ENCODE measurements at places on chromosomes 3 and 15.
A peak's percentile ranks its signal among the peaks of the same experiment; 100 is the strongest.

DNA sequence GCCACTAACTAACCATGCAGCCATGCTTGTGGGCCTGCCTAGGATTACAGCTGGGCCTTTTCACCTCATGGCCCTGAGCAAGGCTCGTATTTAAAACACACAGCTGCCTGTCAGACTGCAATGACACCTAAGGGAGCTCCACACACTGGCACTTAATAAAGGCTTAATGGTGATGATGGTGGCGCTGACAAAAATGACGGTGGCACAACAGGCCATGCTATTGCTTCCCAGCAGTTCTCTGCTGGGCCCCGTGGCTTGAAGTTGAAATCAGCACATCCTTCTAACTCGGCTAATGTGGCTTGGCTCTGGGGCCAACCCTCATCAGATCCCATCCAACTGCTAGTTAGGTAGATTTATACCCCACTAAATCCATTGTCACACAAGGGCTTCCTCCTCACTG lies 112.9 kb downstream of the FHIT start:
- no peak for DNase-seq

DNA sequence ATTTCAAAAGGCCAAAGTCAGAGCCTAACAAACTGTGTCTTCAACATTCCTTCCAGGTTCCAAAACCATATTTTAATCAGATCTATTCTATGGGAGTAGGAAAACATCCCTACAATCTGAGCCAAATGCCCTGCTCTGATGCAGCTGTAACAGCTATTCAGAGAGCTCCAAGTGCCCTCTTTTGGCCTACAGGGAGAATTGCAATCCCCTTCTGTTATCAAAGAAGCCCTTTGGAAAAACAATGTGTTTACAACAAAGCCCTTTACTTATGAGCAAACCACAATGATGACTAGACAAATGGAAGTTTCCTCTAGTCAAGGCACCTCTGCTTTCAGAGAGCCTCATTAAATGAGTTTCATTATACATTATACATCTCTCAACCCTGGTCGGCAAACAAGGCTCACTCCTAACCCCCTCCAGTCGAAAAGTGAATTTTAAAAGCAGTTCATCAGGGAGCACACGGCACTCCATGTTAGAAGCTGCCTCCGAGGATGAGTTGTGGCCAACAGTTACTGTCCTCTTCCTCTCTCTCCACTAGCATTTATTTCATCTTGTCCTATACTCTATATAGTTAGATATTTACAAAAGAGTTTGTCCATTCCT lies 42.6 kb upstream of the TMCO5A start:
- peak; percentile 67 for DNase-seq

GRCh38 chr3:110165370-110165743 lies 828.0 kb upstream of the DPPA4 start:
- DNase-seq, result no peak

DNA sequence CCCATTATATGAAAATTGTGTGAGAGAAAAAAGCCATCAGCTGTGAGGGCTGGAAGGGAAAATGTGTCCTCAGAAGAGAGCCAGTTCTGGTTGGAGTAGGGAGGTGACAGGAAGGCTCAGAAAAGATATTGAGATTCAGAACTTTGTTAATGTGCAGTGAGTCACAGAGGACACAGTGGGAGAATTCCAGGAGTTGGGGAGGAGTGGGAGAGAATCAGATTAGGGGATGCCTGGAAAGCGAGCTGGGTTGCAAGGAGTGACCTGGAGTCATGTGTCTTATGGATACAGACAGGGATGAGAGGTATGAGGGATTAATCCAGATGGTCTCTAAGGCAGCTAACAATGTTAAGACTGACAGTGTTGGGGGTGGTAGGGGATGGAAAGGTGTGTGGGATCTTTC lies 67.5 kb downstream of the CHST2 start:
- DNase-seq, result no peak

DNA sequence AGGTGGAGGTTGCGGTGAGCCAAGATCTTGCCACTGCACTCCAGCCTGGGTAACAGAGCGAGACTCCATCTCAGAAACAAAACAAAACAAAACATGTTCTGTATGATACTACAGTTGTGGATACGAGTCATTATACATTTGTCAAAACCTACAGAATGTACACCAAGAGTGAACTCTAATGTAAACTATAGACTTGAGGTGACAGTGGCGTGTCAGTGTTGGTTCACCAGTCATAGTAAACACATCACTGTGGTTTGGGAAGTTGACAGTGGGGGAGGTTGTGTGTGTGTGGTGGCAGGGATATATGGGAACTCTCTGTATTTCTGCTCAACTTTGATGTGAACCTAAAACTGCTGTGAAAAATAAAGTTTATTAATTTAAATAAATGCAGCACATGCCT lies 33.0 kb upstream of the GNB5 start:
- DNase-seq, result no peak

DNA sequence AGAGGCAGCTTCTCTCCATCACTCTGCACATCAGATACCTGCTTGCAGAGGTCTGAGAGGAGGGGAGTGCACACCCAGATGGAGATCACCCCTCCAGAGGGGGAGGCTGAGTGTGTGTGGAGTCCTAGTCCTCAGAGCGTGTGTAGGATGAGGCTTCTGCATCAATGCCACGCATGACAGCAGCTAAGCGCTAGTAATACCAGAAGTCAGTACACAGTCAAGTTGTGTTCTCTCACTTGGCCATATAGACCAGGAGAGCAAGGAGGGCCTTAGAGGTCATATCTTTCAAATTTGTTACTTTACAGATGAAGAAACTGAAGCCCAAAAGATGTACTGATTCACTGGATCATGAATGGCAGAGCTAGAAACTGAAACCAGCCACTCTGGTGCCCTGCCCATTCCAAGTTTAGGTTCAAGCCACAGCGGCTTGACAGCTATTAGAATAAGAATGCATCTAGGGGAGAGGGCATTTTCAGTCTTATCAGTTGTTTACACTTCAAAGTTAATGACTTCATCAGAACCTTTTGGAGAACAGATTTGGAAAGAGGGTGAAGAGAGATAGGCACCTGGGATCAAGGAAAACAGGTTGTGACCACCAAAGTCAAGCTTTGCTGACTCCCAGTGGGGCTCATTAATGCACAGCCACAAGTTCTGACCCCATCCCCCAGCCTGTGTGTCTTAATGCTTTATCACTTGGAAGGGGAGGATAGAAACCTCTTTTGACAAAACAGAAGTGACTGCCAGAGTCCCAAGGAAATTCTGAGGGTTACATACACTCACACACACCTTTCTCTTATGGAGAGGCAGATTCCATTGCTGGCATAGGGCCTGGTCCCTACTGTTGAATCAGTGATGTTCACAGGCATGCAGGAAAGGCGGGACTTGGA lies 310.3 kb downstream of the CHST2 start:
- no peak for DNase-seq

- DNase-seq, result no peak
Measured at GRCh38 chr3:195239121-195239520, 31.8 kb downstream of the XXYLT1 start.

GRCh38 chr15:77019521-77020331 lies 24.8 kb downstream of the PSTPIP1 start:
- peak; percentile 36 for DNase-seq

DNA sequence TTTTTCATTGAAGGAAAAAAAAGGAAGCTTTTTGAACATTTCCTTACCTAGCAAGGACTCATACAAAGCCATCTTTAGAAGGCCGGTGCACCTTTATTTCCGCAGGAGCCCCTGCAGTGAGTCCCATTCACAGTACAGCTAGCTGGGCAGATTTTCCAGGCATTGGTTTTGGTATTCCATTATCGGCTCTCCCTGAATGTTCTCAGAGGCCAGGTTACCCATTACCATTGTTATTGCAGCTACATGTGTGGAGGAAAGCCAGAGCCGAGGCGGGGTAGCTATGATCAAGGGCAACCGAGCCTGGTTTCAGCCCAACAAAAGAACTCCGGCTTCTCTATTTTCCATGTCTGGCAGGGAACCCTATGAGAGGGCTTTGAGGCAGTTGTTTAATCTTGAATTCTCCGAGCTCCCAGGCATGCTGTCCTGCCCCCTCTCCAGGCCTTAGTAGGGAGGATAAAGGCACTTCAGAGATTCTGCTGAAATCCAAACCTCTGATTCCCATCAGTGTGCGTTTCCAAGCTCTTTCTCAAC lies 100.3 kb downstream of the LRRK1 start:
- no peak for DNase-seq

DNA sequence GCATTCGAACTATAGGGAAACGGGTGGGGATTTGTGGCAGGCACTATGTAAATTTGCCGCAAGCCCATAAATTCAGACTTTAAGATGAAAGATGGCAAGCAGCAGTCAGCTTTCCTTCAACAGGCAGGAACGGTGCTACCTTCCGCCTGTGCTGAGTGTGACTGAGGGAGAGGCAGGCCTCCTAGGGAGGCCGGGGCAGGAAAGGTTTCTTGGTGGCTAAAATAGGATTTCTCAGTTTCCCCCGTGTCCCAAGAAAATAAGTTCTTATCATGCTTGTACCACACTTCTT lies 12.5 kb downstream of the FLNB start:
- no peak for DNase-seq

DNA sequence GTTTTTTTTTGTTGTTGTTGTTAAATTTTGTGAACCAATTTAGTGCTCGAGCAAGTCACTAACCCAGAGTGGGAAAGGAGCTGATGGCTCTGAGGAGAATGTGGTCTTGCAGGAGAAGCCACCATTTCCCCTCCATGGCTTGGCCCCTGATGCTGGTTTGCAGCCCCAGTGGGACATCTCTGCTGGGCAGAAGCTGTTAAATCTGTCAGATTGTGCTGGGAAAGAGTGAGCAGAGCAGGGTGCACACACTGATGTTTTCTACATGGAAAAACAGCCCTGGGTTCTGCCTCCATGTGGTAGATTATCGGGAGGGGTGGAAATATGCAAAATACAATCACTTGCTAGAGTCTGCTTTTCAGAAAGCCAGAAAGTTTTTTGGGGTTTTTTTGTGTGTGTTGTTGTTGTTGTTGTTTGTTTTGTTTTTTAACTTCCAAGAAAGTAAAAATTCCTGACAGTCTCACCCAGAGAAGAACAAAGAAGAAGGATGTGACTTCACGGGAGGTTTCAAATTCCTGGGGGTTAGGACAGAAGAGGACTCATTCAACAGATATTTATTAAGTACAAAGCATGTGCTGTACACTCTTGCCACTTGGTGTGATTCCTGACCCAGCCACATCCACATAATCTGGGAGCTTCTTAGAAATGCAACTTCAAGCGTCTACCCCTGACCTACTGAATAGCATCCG lies 133.7 kb downstream of the FOXB1 start:
- DNase-seq, result peak; percentile 79

DNA sequence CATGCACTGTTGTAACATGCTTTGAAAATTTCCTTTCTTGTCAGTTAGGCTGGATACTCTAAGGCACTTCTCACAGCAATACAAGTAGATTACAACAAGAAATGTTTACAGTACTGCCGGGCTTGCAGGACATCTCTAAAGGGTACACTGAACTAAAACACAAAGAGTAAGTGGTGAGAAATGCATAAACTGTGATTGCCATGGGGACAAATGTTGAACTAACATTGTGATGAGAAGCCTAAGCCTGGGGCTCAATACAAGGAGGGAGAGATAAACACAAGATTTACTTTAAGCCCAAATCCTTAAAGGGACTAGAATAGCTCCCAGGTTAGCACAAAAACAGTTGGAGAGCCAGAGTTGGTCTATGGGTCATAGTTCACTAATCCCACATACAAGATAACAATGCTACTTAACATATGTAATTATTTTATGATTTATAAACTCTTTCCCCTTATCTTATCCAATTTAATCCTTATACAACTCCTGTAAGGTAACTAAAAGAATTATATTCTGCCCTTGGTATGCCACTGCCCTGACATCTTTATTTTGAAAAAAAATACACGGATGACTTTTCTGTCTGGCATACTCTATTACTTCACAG lies 126.9 kb downstream of the THRB start:
- DNase-seq, result no peak

- DNase-seq, result peak; percentile 5
Measured at GRCh38 chr3:13932578-13933295, 52.9 kb upstream of the WNT7A start.

DNA sequence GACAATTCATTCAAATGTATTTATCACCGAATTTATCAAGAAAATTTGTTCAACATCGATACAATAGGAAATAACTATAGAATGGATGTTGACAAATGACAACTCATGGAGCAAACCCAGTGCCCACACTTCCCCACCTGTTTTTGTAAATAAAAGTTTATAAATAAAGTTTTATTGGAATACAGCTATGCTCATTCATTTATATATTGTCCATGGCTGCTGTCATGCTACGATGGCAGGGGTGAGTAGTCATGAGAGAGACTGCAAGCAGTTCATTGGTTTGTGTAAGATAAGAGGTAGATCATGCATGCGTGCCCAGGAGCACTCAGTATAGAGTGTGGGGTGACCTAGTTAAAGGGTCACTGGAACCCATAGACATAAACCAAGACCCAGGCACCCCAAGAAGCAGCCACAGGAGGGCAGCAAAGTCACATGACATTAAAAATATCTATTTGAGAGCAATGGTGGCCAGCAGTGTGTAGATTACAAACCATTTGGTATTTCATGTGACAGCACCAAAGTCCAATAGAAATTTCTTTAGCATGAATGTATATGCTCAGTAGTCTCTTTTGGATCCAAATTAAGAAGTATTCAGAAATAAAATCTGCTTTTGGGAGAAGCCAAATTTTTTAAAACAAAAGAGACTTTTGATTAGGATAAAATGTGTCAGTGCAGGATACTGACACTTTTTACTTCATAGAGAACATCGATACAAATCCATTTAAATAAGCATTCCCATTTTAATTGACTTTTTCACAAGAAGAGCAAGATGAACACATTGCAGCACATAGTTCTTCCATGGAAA lies 794.8 kb downstream of the MCTP2 start:
- DNase-seq, result peak; percentile 65

DNA sequence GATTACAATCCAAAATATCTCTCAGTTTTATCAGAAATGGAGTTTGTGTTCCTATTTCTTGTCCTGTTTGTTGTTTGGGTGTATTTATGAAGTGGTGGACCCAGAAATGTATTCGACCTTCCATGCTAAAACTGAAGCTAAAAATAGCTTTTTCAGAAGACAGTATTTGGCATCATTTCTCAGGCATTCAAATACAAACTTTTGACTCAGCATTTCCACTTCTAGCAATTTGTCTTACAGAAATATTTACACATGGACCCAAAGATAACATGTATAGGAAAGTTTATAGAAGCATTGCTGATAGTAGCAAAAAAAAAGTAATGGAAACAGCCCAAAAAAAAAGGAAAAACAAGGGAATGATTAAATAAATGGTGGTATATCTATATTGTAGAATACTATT lies 156.3 kb downstream of the HCN4 start:
- DNase-seq, result no peak

GRCh38 chr3:188826574-188826973 lies 345.2 kb upstream of the TPRG1 start:
- no peak for DNase-seq
